ENCODE measurements at places on chromosomes 1 and 21.

GRCh38 chr1:92929461-92929860, 31.8 kb downstream of the DIPK1A start:
- DNase-seq: no peak

DNA sequence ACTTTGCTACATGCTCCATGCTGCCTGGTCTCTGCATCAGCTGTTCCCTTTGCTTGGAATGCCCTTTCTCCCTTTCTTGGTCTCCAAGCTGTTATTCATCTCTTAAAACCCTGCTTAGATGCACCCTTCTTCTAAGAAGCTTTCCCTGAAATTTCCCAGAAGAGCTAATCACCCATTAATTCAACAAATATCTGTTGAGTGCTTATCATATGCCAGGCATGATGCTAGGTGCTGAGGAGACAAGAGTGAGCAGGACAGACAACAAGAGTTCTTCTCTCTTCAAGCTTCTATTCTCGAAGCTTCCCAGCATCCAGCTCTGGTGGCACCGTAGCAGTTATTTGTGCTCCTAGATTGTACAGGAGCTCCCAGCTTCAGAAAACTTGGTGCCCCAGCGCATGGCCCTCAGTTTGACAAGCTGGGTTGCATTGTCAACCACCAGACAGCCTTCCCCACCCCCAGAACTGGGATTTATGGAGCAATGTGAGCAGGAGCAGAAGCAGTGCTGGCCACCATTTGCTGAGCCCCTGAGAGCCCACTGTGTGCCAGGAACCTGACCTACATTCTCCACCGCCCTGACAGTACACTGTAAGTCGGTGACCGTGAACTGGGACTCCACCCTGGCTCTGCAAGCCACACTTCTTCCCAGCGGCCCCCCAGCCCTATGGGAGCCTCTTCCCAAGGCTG, 68.0 kb upstream of the ACOT11 start:
- DNase-seq: no peak

DNA sequence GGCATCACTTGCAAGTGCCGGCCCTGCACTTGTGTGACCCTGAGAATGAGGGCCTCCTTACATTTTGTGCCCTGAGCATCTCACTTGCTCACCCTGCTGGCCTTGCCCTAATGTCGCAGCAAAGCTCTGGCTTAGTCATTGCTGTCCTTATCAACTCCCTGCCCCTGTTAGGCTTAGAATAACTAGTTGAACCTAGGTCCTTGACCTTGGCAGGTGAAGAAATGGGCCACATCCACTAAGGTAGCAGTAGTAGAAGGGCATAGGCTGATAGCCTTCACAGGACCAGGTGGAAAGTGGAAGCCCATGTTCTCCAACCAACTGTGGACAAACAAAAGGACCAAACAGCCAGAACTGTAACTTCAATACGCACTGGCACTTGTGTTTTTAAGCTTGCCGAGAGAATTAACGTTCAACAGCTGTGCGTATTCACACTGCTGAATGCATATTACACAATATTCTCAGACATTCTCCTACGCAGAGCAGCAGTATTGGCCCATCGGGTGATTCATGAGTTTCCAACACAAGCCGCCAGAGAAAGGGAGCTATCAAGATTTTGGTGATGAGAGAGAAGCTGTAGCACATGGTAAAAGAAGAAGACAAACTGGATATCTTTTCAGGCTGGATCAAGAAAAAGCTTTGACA, 27.7 kb upstream of the PTGFRN start:
- peak; percentile 60 for DNase-seq

DNA sequence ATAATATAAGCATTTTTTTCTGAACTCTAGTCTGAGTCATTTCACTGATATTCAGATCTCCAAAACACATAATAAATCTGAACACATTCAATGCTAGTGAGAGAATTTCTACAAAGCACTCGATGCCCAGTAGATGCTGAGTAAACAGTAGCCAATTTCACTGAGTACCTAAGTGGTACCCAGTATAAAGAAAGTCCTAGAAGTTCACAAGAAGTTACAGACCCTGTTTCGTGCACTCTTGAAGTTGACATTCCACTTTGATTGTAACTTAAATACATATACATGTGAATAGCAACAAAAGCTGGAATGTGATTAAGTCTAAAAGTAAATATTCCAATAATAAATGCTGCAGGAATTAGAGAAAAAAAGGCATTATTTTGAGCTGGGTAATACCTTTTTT, 33.2 kb upstream of the RGS2 start:
- DNase-seq: no peak

DNA sequence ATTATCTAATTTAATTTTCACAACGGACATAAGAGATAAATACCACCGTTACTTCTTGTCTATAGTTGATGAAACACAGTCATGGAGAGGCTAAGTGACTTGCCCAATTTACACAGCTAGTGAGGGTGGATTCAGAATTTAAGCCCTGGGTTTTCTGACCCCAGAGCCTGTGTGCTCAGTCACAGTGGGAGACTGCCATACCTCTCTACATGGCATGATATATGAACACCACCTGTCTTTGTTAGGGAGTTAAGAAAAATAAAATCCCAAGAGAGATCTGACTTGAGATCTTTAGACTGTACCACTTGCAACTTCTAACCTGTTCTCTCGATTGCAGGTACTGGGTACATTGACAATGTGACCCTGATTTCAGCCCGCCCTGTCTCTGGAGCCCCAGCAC, 40.3 kb downstream of the LAMC2 start:
- no peak for DNase-seq

DNA sequence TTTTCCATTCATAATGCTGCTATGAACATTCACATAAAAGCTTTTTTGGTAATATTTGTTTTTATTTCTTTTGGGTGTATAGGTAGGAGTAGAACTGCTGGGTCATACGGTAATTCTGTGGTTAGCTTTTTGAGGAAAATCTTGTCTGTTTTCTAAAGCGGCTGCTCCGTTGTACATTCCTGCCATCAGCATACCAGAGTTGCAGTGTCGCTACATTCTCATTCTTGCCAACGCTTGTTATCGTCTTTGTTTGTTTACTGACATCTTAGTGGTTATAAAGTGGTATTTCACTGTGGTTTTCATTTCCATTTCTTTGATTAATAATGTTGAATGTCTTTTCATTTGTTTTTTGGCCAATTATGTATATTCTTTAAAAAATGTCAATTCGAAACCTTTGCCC, 469.8 kb upstream of the ZP4 start:
- DNase-seq: no peak

DNA sequence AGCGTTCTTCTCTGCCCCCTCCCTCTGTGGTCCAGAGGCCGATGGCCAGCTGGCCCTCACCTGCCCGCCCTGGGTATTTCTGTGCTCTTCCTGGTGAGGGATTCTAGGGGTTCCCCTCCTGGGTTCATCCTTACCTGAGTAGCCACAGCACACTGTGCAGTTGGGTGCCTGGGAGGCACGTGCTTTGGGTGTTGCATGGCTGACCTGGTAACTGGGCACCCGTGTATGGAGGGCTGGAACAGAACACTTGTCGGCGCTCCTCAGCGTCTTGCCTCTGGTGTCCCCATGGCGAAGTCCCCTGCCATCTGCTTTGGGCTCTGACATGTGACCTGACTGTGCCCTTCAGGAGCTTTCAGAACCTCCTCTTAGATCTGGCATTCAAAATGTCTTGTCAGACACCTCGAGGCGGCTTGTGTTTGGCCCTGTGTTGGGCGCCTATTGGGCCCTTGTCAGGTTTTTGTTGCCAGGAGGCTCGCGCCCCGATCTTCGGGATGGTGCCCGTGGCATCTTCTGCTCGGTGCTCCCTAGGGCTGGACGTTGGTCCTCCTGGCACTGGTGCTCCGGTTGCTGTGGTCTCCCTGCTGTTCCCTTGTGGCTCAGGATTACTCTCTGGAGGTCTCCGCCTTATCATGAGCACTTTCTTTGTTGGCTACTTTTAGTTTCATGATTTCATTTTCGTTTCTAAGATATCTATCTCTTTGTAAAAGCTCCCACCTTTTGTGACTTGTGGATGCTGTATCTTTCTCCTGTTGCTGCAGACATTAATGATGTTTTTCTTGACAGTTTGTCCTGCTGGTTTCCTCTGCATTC, 28.5 kb downstream of the SKI start:
- DNase-seq: no peak

- DNase-seq: no peak
Measured at GRCh38 chr1:12063141-12064072, at the start of gene TNFRSF8. Gene TNFRSF8 (plus strand): TSS chr1:12063303. CDS start chr1:12063599, 296 bp downstream.

GRCh38 chr1:113917400-113918082, 11.6 kb upstream of the HIPK1 start:
- no peak for DNase-seq

- no peak for DNase-seq
Measured at GRCh38 chr1:61400997-61401396, 318.6 kb downstream of the NFIA start.

DNA sequence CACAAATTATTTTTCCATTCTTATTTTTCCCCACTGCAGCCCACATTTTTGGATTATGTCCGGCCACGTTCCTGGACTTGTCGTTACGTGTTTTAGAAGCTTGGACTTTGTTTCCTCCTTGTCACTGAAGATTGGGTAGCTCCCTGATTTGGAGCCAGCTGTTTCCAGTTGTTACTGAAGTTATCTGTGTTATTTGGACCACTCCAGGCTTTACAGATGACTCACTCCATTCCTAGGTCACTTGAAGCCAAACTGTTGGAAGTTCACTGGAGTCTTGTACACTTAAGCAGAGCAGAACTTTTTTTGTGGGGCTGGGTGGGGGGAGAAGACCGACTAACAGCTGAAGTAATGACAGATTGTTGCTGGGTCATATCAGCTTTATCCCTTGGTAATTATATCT, 12.2 kb upstream of the AXDND1 start:
- DNase-seq: no peak

DNA sequence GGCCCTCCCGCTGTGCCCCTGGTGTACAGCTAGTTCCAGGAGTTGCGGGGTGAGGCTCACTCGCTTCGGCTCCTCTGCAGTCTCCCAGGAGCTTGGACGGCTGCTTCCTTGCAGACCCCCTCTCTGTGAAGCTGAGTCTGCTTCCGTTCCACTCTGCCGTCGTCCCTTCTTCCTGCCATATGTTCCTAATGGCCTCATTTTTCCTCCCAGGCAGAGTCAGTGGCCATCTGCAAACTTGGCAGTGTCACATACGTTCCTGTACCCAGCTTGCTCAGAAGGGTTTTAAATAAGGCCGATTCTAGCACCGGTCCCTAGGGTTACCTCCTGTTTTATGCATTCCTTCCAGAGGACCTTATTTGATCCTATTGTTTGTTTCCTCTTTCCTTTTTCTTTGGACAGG, 21.3 kb downstream of the ACTL8 start:
- DNase-seq: no peak

DNA sequence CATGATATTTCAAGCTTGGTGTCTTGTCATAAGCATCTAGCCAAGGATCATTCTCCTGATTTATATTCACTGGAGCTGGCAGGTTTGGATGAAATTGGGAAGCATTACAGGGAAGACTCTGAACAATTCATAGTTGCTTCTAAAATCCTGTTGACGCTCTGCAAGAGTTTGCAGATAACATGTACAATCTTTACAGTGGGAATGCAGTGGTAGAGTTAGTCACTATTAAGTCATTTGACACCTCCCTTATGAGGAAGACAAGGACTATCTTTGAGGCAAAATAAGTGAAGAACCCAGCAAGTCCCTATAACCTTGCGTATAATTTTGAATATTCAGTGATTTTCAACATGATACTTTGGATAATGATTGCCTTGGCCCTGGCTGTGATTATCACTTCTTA, 45.3 kb upstream of the CRB1 start:
- DNase-seq: no peak

DNA sequence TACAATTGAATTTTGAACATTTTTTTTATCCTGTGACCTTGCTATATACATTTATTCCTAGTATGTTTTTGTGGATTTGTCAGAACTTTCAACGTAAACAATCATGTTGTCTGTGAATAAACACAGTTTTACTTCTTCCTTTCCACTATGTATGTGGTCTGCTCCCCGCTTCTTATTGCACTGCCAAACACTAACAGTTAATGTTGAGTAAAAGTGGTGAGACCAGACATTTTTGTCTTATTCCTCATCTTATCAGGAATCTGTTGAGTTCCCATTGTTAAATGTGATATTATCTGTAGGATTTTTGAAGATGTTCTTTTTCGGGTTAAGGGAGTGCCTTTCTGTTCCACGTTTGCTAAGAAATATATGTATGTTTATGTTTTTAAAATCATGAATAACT, 45.9 kb downstream of the CAMSAP2 start:
- no peak for DNase-seq

- no peak for DNase-seq
Measured at GRCh38 chr1:117037802-117038201, 22.3 kb upstream of the TTF2 start.

DNA sequence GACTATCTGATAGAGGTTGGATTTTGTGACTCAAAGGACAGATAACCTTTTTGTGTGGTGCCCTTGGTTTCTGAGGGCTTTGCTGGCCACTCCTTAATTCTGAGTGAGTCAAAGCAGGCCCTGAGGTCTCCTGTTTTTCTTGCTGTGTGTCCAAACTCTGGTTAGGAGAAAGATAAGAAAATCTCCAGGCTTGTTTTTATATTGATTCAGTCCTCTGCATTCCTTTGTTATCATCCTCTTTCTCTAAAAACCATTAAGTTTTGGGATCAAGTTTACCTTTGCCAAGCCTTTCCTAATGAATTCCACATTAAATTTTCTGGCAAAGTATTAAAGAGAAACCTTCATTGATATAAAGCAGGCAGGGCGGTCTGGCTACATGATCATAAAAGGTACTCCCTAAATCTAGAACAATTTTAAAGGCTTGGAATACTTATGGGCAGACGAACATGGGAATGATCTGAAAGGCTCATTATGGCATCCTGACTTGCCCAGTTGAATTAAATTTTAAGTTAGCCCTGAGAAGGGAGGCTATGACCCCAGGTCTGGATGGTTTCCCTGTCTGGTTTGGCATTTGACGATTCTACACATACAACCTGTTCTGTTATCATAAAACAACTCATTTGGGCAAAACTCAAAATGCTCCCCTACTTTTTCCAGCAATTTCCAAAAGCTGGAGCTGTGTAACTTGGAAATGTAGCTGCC, 20.8 kb downstream of the ZBTB8B start:
- no peak for DNase-seq

DNA sequence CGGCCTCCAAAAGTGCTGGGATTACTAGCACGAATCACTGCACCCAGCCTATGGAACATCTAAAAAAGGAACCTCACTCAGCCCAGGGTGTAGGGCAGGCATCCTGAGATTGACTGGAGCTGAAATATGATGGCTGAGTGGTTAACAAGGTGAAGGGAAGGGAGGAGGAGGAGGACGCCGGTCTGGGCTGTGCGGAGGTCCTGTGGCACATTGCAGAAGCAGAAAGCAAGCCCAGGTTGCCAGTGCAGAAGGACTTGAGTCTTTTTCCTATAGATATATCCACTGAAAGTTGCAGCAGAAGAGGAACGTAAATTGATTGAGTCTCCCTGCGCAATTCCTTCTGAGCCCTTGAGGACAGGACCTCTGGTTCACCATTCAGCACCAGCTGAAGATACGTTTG, 1.5 kb upstream of the KIF17 start:
- no peak for DNase-seq

DNA sequence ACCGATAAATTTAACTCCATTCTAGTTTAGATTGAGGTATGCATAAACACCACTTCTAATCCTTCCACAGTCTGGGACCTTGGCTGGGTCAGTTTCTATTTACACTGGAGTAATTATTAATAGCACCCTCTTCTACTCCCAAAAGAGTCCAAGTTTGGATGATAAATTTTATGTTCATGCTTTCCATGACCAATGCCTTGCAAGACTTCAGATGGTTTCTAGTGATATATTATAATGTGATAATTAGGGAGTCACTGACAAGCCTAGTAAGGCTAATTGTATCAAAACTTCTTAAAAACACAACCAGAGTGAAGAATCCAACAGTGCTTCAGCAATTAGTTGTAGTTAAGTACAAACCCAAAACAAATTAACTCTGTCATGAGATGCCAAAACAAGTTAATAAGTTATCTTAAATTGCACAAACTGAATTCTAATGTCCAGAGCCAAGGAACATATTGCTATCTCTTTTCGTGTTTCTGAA, 489.6 kb downstream of the TTLL7 start:
- no peak for DNase-seq

Data from GDM1 (cell line).